ENCODE measurements at places on chromosomes 2 and 18.

DNA sequence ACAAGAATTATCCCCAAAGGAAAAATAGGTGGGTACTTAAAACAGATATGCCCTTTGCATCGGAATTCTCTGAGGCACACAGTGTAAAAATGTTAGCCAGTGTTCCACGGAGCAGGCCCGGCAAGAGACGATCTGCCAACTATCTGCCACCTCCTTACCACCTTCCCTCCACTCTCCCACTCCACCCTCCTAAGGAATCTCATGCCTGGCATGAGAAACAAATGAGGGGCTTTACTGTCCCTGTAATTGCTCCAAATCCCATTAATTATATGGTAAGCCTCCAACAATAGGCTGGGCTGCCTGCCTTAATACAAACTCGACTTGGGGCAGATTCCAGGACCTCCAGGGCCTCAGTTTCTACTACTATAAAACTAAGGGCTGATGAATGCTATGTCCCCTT, 102.3 kb downstream of the ZBTB7C start:
- DNase-seq, result no peak

GRCh38 chr2:53183581-53183980, 584.0 kb upstream of the CHAC2 start:
- DNase-seq, result no peak

DNA sequence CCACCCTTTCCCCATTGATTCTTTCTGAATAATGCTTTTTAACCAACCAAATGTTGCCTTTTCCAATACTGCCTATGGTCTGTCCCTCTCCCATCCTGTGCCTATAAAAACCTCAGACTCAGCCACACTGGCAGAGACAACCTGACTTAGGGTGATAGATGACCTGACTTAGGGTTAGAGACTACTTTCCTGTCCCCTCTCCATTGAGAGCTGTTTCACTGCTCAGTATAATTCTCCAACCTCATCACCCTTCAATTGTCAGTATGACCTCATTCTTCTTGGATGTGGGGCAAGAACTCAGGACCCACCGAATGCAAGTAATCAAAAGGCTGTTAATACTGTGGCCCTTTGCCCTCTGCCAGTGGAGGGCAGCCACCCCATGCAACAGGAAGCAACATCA, 182.3 kb upstream of the STK17B start:
- no peak for DNase-seq

DNA sequence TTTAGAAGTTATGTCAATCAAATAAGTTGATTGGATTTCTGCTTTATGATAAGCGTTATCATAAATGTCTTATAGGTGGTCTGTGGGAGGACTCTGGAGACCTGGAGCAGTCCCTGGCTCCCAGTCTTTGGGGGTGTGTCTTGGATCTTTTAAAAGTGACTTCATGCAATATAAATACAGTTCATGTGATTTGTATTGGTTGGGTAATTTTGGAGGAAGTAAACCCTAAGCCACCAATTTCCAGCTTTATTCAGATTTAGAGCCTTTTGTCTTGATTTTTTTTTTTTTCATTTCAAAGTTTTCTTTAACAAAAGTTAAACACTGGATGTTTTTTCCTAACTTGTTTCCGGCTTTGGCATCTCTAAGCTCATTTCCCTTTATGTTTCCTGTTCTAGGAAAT, 68.8 kb downstream of the MAP4K4 start:
- no peak for DNase-seq

- DNase-seq, result no peak
Measured at GRCh38 chr2:206378835-206379234, 64.5 kb upstream of the ADAM23 start.

DNA sequence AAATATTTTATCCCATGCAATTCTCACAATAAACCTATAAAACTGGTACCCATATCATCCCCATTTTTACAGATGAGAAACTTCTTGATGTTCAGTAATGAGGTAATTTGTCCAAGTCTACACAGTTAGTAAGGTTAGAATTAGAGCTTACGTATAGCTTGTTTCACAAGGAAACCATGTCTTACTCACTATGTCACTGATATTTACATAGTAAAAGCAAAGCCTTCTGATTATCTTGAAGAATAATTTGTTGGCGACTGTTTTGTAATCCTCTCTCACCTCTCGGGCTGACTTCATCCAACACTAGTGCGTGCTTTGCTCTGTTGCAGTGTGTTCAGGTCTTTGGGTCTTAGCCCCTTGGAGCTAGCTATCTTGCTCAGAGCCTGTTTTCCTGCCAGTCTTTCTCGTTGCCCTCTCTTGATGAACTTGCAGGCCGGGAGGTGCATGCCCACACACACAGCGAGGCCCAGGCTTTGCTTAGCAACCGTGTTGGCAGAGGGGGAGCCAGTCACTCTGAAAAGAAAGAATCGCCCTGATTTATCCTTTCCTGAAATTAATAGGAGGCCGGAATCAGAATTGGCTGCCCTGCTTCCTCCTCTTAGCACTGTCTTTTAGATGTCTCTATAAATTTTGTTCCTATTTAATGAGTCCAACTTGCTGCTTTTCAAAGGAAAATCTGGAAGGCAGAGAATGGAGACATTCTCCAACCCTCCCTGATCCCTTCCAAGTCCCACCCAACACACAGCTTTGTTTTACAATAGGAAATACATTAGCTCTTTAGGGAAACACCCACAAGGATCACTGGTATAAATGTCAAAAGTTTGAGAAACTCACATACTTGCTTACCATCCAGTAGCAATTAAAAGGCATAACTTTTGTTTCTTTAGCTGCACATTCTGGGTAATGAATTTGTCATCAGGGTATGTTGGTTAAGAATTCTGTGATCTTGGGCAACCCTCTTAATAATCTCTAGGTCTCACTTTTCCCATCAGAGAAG, 97.6 kb upstream of the SEC11C start:
- DNase-seq, result no peak

DNA sequence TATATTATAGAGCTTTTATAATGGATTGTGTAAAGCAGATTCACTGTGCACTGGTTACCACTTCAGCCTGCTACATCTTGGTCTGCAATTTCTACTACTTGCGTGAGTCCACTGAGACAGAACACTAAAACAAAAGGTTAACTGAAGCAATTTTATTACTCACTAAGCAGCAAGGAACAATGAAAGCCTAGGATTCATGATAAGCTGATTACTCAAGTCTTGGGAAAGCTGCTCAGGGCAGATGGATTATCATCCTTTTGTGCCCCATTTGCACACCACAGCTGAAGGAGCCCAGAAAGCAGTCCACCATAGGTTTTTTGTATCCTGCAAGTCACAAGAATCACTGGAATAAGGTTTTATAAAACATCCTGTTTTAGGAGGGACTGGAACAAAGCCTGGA, 1215.2 kb upstream of the TMEFF2 start:
- no peak for DNase-seq
